Progenitor cell of endocrine pancreas (in vitro differentiated cells): ENCODE measurements at places on chromosomes 3 and 15.

DNA sequence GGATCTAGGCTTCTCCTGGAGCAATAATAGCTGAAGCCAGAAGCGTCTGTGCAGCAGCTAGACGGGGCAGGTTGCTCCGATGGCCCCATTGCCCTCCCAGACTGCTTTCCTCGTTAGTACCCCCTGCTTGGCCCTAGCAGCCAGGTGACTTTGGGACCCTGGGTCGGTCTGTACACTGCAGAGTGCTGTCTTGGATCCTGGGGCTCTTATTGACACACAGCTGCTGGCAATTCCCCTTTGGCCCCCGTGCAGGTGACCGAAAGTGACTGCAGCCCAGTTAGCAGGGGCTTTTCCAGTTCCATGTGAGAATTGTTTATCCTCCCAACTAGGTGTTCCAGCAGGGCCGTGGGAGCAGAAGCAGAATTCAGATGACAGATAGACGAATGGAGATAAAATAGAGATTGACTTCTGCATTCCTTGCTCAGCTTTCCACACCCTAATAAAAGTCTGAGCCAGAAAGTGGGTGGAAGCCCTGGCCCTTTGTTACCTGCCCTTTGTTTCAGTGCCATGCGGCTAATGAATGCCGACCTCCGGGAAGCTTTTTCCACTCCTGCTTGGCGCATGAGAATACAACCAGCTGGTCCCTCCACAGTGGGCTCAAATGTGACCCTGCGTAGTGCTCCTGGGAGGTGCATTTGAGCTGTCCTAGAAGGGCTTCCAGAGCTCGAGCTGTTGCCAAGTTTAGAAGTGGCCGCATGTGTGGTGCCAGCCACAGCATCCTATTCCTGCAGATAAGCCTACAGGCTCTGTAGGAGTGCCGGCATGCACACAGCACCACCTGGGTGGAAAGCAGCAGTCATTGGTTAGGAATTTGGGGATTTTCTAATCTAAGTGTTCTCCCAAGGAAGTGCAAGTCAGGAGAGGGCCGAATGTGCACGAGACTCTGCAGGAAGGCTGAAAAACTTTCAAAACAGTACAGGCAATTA is 94.4 kb downstream of the SLCO3A1 start:
- no peak for DNase-seq

DNA sequence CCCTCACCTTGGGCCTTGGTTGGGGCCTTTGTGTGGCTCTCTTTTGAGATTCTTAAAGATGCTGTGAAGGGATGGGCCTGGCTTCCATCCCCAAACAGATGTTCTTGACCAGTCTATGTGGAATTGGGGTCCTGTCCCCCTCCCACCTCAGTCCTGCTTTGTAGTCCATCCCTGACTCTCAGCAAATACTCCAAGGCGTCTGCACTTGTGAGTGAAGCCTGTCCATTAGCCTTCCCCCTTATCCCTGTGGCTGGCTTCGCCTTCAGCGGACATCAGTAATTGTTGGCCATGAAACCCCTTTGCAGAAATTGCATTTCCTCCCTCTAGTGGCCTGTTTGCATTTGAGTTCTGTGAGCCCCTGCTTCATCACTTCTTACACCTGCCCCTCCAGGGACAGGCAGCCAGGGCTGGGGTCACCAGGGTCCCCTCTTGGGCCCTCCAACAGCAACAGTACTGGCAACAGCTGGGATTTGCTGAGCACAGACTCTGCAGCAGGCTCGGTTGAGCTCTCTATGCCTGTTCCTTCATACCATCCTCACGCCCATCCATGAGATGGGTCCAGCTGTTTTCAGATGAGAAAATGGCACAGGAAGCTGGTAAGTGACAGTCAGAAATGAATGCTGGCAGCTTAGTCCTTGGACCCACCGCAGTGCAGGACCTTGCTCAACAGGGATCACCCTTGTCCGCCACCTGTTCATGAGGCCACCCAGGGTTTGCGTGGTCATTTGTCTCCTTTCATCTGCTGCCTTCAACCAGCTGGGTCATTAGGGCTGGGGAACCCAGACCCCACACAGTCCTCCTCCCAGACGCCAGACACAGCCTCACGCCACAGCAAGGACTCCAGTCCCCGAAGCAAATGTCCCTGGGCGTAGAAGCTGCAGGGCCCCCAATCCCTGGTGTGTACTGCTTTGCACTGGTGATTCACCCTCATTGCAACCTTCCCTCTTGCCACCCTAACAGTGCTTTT is 8.9 kb upstream of the LRRK1 start:
- no peak for DNase-seq

DNA sequence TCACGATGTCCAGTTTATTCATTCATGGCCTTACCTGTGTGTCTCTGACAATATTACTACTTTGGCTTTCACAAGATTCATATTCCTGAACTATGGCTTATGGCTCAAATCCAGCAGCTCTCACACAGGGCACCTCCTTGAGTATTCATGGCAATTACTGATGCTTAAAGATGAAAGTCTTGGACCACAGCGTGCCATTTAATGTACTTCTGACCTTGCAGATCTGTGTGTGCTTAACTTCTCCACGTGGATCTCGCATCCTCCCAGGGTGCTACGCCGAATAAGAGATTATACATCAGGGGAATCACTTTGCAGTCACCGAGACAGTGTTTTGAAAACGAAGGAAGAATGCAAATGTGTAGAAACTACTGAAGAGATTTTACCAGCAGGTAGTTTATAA is 147.5 kb downstream of the TNIK start:
- no peak for DNase-seq

DNA sequence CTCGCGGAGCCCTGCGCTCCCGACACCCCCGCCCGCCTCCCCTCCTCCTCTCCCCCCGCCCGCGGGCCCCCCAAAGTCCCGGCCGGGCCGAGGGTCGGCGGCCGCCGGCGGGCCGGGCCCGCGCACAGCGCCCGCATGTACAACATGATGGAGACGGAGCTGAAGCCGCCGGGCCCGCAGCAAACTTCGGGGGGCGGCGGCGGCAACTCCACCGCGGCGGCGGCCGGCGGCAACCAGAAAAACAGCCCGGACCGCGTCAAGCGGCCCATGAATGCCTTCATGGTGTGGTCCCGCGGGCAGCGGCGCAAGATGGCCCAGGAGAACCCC is 464 bp downstream of the SOX2 start:
- DNase-seq, result no peak

DNA sequence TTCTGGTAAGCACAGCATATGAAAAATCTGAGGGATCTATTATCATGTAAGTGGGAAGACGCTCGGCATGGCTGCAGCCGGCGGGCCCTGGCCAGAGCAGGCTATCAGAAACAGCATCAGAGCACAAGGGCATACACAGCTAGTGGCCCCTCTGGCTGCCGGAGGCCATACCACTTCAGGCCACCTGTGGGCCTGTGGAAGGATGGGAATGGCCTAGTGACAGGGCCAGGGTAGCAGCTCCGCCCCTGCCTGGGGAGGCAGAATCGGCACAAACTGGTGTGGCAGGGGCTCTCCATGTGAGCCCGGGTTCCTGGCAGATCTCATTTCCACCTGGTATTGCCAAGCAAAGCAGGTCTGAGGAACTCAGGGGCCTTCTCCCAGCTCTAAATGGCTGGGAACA is 46.4 kb downstream of the SH3BP5 start:
- DNase-seq, result no peak

DNA sequence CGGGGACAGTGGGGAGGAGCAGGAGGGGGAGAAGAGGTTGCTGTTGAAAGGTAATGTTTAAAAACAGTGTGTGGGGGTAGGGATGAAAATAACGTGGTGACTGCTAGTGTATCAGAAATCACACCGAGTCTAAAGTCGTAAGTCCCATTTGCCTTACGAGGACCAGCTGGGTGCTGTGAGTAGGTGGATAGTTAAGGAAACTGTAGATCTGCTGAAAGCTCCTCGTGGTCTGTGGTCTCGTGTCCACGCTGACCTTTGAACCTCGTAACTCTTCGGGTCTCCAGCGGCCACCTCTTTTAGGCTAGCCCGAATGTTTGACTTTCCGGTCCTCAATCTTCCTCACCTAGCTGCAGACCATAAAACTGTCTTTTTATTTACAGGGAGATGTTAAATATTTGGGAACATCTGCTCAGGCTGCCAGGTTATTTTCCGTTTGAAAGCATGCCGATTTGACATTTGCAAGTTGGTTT is 29.3 kb upstream of the ST3GAL6 start:
- DNase-seq, result no peak

GRCh38 chr3:170414202-170414663 is 4.4 kb upstream of the CLDN11 start:
- DNase-seq, result no peak

DNA sequence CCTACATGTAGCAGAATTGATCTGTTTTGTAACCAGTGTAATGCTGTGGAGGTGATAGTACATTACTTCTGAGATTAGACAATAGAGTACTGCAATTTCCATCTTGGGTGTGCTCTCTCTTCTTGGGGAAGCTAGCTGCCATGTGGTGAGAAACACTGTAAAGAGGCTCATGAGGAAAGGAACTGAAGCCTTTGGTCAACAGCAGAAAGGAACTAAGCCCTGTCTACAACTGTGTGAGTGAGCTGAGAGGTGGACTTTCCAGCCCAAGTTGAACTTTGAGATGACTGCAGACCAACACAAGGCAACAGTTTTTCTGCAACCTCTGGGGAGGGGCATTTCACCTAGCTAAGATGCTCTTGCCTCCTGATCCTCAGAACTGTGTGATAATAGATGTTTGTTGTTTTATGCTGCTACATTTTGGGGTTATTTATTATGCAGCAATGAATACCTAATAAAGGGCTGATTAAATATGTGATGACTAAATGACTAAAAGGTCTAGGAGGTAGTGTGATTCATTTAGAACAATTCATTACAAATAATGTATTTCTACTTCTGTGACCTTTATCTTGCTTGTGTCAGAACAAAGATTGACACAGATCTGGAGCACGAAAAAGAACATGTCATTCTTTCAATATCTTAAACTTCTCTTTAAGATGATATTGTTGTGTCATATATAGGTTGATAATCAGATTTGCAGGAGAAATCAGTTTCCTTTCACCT is 121.6 kb upstream of the THRB start:
- no peak for DNase-seq

- no peak for DNase-seq
Observed at GRCh38 chr15:66938114-66938830, 127.1 kb upstream of the SMAD3 start.

- DNase-seq, result no peak
Observed at GRCh38 chr15:96625256-96625655, 294.8 kb downstream of the NR2F2 start.

GRCh38 chr3:197292648-197293047 is 5.8 kb downstream of the DLG1 start:
- no peak for DNase-seq

- no peak for DNase-seq
Observed at GRCh38 chr3:156014489-156014888, 105.9 kb upstream of the KCNAB1 start.

- peak; percentile 34 for DNase-seq
Observed at GRCh38 chr15:77107531-77108355, 36.8 kb upstream of the TSPAN3 start.

DNA sequence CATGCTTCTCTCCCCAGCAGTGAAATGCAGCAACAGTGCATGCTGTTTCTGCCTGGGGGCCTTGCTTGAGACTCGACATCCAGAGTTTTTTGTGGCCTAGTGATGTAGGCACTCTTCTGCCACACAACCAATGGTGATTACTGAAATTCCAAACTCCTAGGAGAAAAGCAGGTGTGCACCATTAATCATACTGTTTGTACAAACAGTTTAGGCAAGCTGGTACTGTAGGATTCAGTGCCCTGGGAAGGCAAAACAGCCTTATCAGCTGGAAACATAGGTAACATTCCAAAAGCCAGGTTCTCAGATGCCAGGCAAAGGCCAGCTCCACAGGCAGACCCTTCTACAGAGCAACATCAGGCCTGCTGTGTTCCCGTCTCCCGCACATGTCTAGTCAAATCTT is 17.5 kb upstream of the RBP1 start:
- no peak for DNase-seq

- DNase-seq, result no peak
Observed at GRCh38 chr3:25713341-25713985, 48.8 kb upstream of the TOP2B start.

- DNase-seq, result no peak
Observed at GRCh38 chr3:153052096-153052460, 109.9 kb upstream of the RAP2B start.

DNA sequence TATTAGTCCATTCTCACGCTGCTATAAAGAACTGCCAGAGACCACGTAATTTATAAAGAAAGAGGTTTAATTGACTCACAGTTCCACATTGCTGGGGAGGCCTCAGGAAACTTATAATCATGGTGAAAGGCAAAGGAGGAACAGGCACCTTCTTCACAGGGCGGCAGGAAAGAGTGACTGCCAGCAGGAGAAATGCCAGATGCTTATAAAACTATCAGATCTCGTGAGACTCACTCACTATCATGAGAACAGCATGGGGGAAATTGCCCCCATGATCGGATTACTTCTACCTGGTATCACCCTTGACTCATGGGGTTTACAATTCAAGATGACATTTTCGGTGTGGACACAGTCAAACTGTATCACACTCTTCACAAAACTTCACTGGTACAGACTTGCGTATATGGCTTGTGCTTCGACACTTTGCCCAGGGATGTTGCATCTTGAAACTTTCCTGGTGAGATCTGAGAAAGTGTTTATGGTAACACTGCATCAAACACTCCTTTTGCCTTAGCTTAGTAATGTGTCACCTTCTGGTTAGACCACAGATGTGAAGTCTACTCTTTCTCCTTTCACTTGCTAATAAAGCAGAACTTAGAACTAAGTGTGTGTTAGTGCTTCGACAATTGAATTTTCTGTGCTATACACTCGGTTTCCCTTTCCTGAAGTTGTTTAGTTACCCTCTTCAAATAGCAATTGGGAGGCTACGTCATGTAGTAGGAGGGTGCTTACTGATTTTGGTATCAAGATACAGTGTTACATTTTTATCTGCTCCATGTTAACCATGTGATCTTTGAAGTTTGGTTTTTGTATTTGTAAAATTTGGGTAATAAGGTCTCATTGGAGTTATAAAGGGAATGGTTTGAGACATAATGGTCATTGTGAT is 185.7 kb downstream of the LPP start:
- DNase-seq, result no peak

- no peak for DNase-seq
Observed at GRCh38 chr3:18891641-18892040, 256.7 kb upstream of the KCNH8 start.

DNA sequence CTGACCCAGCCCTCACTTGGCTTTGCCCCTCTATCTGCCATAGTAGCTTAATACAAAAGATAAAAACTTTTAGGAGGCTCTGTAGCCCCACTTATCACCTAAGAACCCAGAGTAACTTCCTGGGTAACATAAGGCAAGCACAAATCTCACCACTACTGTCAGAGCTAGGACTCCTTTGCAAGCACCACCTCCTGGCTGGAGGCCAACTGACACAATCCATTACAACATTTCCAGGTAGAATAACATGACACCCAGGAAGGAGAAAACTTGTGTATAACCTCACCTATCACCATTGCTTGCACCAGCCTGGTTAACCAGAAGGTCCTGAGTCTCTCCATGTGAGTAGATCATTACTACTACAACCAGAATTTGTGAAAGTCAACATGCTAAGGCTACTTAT is 230.0 kb downstream of the TUSC7 start:
- DNase-seq, result no peak

GRCh38 chr15:70275461-70276138 is 177.9 kb upstream of the TLE3 start:
- DNase-seq, result no peak
